GM13977 (cell line): ENCODE measurements at places on chromosomes 2 and 18.

DNA sequence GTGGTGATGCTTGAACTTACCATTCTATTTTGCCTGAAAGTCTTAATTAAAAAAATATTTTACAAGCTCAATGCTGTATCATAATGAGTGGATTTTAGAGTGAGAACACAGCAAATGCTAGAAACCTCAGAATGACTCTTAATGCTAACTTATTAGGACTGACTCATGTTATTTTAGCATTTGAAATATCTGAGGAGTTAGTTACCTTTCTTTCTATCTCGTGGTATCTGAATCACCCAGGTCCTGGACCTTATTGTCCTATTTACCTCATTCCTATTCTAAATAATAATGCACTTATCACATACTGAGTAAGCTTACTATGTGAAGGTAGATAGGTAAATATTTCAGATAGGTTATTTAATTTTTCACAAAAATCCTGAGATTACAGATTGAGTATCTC, 70.7 kb downstream of the SOS1 start:
- DNase-seq: no peak

- DNase-seq: peak; percentile 60
These were observed 177.0 kb downstream of the CTIF start for GRCh38 chr18:48715711-48716361.

DNA sequence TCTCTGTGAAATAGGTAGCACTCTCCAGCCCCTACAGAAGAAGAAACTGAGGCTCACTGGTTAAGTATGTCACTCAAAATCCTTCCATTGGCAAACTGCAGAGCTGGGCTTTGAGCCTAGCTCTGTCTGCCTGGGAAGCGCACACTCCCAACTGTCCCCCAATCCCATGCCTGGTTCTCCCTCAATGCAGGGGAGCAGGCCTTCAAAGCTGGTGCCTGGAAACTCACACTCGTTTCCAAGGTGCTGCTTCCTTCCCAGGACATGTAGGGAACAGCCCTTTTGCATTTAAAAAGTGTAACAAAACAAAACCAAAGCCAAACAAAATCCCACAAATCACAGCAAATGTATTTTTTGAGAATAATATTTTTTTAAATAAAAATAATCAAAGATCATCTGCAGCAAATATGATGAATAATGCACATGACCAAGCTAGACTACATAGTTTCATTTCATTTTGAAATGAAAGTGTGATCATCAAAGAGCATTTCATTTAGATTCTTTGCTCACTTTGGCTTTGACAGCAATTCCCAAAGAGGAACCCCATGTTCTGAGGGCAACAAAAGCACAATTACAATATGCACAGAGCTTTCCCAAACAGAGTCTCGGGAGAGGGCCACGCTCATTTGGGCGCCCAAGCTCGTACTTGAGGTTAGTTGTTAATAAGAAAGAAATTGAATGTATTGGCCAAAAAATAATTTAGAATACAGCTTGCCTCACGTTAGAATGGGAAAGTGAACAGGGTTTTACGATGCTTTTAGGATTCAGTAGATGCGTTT, 96.7 kb upstream of the ACKR3 start:
- no peak for DNase-seq

DNA sequence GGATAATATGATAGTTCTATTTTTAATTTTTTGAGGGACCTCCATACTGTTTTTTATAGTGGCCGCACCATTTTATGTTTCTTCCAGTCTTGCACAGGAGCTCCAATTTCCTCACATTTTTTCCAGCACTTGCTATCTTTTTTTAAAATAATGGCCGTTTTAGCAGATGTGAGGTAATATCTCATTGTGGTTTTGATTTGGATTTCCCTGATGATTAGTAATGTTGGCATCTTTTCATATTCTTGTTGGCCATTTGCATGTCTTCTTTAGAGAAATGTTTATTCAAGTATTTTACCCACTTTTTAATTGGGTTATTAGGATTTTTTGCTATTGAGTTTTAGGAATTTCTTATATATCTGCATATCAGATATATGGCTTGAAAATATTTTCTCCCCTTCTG, 29.9 kb upstream of the NAPG start:
- no peak for DNase-seq

- no peak for DNase-seq
These were observed 105.1 kb downstream of the NUP35 start for GRCh38 chr2:183229386-183229785.
